SK-MEL-5 (cell line): ENCODE measurements at places on chromosomes 11 and 22.

DNA sequence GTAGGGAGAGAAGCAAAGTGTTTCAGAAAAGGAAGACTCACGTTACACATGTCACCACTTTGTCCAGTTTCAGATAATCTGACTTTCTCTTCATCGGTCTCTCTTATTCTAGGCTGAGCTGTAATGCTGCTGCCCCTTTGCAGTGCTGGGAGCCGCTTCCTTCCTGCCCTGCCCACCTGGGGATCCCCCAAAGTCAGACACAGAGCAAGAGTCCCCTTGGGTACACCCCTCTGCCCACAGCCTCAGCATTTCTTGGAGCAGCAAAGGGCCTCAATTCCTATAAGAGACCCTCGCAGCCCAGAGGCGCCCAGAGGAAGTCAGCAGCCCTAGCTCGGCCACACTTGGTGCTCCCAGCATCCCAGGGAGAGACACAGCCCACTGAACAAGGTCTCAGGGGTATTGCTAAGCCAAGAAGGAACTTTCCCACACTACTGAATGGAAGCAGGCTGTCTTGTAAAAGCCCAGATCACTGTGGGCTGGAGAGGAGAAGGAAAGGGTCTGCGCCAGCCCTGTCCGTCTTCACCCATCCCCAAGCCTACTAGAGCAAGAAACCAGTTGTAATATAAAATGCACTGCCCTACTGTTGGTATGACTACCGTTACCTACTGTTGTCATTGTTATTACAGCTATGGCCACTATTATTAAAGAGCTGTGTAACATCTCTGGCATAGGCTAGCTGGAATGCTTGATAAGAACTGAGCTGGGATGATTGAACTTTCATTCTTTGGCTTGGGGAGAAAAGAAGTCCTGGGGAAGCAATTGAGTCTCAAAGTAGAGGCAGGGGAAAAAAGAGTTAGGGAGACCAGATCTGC is 31.2 kb upstream of the SMIM35 start:
- no peak for DNase-seq

- no peak for DNase-seq
These were observed 355.3 kb upstream of the CCDC90B start for GRCh38 chr11:83641511-83641910.

DNA sequence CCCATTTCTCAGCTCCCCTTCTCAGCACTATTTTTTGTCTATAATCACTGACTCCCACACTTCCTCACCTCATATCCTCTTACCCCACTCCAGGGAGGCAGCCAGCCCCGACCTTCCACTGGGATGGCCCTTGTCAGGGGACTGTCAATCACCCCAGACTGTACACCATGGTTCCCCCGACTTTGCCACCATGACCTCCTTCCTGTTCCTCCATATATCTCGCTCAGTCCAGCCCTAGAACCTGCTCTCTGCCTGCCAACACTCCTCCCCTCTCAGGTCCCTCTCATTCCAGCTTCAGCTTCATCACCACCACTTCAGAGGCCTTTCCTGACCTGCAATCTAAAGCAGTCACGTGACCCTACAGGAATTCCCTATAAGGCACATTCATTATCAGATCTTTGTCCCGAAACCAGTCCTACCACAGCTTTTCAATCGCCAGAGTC is 16.5 kb downstream of the PRPF19 start:
- DNase-seq, result no peak

GRCh38 chr11:120562806-120563425 is 51.4 kb downstream of the GRIK4 start:
- DNase-seq, result no peak

GRCh38 chr22:36177160-36177559 is 16.6 kb upstream of the APOL3 start:
- DNase-seq, result no peak

DNA sequence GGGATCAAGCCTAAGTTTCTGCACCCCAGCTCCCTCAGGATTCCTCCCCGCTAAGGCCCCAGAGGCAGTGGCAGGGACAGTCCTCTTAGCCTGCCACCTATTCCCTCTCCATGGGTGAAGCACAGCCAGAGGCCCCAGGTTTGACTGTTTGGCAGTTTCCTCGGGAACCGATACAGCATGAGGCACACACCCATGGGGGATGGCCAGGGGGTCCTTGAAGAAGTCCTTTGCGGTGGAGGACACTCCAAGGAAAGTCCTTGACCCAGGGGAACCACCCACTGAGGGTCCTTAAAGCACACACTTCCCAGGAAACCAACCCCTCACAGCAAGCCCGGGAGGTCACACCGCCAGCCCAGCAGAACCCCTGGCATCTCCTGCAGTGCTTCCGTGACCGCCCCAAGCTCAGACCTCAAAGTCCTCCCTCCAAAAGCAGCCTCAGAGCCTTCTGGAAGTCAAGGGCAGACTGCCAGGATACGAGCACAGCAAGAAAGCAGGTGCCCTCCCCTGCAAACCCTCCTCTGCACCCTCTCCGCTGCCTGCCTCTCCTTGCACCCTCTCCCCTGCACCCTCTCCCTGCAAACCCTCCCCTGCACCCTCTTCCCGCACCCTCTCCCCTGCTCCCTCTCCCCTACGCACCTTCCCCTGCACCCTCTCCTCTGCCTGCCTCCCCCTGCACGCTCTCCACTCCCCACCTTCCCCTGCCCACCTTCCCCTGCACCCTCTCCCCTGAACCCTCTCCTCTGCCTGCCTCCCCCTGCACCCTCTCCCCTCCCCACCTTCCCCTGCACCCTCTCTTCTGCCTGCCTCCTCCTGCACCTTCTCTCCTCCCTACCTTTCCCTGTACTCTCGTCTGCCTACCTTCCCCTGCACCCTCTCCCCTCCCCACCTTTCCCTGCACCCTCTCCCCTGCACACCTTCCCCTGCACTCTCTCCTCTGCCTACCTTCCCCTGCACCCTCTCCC is 1.4 kb downstream of the SIGIRR start:
- no peak for DNase-seq

GRCh38 chr22:38981005-38981991 is 849 bp upstream of the APOBEC3B start:
- peak; percentile 17 for DNase-seq

- DNase-seq, result peak; percentile 92
These were observed 86.7 kb downstream of the APOL5 start for GRCh38 chr22:35804421-35804820.

- peak; percentile 39 for DNase-seq
These were observed 453 bp downstream of the GAS2 start for GRCh38 chr11:22666688-22667439.

DNA sequence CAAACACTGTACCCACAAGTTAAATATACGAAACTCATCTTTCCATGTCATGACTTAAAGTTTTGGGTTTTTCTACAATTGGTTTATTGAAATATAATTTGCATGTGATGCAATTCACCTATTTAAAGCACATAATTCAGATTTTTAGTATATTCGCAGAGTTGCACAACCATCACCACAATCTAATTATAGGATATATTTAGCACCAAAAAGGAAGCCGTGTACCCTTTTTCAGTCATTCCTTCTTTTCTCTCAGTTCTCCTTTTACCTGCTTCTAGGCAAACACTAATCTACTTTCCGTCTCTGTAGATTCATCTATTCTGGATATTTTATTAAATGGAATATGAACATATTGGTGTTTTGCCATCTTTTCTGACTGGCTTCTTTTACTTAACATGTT is 1458.1 kb upstream of the TENM4 start:
- DNase-seq, result no peak

- DNase-seq, result peak; percentile 62
These were observed 30.0 kb upstream of the RAB39A start for GRCh38 chr11:107898270-107898669.

DNA sequence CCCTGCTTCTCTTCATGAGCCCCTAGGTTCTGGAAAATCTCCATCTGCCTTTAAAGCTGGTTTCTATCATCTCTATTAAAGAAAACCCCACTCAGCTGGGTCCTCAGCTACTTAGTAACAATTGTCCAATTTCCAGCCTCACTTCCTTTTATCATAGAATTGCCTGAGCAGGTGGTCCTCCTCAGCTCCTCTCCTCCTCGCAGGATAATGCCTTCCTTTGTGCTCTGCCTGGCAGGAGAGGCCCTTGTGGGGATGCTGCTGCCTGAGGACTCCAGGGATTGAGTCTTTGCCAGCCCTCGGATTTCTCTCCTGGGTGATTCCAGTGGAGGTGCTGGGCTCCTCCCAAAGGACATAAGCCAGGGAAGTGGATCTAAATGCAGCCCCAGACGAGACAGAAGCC is 448.3 kb downstream of the INSC start:
- DNase-seq, result no peak

DNA sequence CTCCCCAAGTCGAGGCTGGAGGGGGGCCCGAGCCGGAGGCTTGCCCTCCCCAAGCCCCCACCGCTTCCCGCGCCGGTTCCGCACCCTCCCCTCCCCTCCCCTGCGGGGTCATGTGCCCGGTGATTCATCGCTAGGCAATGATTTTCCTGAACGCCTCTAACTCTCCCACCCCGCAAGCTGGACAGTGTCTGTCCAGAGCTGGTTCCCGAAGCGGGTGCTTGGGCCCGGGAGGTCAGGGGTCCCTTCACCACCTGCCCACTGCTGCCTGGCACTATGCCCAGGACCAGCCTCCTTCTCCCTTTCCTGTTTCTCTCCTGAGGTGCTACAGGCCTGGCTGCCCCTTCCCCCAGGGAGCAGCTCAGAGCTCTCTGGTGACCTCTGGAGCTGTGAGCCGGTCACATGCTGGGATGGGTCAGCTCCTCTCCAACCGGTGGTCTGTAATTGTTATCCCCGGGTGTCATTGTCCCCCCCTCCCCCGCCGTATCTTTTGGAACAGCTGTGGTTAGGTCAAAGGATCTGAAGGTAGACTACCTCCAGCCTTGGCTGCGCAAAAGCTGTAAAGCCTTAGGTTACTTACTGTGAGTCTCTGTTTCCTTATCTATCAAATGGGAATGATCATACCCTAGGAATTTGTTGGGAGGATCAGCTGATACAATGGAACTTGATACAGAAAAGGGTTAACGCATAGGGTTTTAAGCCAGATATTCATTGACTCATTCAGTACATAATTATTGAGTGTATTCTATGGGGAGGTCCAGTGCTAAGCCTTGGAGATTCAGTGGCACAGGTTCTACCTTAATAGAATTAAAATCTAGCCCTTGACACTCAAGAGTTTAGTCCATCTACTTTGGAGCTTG is 753 bp downstream of the STX3 start:
- peak; percentile 63 for DNase-seq

DNA sequence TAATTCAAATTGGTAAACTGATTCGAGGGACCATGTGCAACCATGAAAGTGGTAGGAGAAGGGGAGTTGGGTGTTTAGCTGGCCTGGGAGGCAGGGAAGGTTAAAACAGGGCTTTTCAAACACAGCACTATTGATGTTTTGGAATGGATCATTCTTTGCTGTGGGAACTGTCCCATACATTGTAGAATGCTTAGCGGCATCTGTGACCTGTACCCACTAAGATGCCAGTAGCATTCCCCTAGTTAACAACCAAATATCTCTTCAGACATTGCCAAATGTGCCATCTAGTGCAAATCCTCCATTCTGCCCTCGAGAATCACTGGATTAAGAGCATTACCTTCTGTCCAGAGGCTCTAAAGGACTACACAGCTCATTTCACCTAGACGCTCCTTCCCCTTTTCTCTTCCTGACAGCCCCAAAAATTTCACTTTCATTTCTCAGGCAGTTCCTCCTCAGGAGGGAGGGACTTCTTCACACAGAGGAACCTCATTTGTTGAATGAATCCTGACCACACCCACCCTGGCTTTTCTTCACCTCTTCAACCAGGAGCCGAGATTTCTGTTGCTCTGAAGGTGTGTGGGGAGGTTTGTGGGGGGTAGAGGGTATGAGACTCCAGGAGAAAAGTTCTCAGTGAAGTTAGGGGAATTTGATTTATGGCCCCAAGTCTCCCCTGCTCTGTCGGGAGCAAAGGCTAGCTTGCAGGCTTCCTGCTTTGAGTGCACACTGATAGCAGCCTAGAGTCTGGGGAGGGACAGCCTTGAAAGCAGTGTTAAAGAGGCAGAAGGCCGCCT is at the start of gene TRIM34:
TRIM34 (plus strand) TSS at position 513 of the 791 bp plus-strand sequence. CDS start 7,331 bp downstream, outside the sequence.
- peak; percentile 75 for DNase-seq

DNA sequence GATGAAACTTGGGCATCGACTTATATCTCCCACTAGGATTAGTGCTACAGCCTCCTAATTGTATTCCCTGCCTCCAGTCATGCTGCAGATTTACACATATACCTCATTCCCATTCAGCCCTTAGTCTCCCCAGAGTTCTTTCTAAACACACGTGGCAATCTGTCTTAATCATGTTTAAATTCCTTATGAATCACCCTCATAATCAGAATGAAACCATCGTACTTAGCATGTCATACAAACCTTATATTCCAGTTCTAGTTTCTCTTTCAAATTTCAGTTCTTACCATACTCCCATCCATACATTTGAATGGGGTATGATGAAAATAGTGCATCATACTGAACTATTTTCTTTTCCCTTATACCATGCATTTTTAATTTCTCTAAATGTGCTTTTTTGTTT is 6.0 kb upstream of the OR10A2 start:
- DNase-seq, result no peak

- DNase-seq, result no peak
These were observed 32.4 kb upstream of the ARHGAP32 start for GRCh38 chr11:129224538-129224937.

DNA sequence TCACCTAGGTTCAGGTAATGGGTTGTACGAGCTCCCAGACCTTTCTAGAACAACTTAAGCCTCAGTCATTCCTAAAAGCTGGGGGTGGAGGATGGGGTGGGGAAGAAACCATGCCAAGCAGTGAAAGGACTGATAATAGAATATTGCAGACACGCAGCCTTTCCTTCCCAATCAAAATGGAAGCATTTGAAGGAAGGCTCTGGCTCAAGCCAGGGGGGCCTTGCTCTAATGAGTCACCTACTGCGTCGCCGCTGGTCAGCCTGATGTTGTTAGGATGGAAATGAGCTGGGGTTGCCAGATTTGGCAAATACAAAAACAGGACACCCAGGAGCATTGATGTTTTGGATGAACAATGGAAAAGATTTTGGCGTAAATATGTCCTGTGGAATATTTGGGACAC is 6.2 kb downstream of the SYT12 start:
- DNase-seq, result no peak

DNA sequence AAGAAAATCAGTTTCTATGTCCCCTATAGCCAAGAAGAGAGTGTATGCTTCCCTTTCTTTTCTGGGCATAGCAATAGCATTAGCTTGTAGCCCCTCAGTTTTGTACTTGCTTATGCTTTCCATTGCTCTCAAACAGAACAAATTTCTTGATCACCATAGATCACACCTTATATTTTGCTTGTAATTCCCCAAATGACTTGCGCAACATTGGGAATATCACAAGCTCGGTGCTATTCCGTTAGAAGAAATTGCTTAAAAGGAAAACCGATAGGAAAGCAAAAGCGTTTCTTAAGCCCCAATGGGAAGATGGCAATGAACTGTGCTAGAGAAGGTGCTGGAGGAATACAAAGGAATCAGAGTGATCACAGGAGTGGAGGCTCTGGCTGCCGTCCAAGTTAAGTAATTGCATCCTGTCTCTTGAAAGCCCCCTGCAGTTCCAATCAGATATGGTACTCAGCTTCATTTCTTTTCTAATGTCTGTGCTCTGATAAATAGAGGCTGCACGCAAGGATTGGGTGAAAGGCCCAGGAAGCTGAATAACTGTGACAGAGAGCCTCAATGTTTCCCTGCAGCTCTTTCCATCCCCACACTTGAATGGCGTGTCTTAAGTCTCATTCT is 182.1 kb upstream of the KIRREL3 start:
- DNase-seq, result no peak
